ENCODE measurements at places on chromosomes 2 and 18.
A peak's percentile ranks its signal among the peaks of the same experiment; 100 is the strongest.

DNA sequence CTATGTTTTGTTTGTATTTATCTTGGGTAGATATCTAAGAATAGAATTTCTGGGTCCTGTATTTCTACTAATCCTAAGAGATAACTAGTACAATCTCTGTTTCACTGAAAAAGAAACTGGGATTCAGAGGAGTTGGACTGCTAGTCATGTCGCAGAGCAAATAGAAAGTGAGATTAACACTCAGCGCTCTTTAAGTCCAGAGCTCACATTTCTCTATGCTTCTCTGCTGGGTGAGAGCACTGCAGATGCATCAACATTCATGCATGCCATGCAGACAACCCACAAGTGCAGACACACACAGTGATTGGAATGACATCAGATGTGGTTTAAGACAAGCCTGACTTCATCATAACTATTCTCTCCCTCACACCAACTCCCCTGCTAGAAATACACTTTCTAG is 563.8 kb downstream of the TDRD15 start:
- no peak overlapping the region for H3K4me3 ChIP-seq
- no peaks in the 10 kb centered on the region for H3K4me1 ChIP-seq
- DNase-seq: no peak
- H3K27me3 ChIP-seq: peaks cover 4% of the 10 kb centered on the region

- peaks cover 3% of the 10 kb centered on the region for H3K27me3 ChIP-seq
- peak overlapping the region; percentile 20 for H3K4me3 ChIP-seq
- H3K4me1 ChIP-seq: peaks cover 74% of the 10 kb centered on the region
- H3K27ac ChIP-seq: peak overlapping the region; percentile 90
Measured at GRCh38 chr2:96899413-96899741, 29.5 kb upstream of the SEMA4C start.

- no peak overlapping the region for H3K4me3 ChIP-seq
- DNase-seq: peak; percentile 20
- H3K27me3 ChIP-seq: no peaks in the 10 kb centered on the region
- H3K36me3 ChIP-seq: no peaks in the 10 kb centered on the region
- no peak overlapping the region for H3K27ac ChIP-seq
Measured at GRCh38 chr2:44055664-44056063, 59.9 kb upstream of the LRPPRC start.

GRCh38 chr2:46794693-46795317 is 120.8 kb downstream of the MCFD2 start:
- no peaks in the 10 kb centered on the region for H3K36me3 ChIP-seq
- H3K4me1 ChIP-seq: no peaks in the 10 kb centered on the region
- no peak for DNase-seq
- H3K27ac ChIP-seq: no peak overlapping the region
- no peak overlapping the region for H3K4me3 ChIP-seq
- peaks cover 6% of the 10 kb centered on the region for H3K27me3 ChIP-seq

GRCh38 chr2:238338710-238339394 is 18.5 kb downstream of the TRAF3IP1 start:
- peaks cover 11% of the 10 kb centered on the region for H3K4me1 ChIP-seq
- no peaks in the 10 kb centered on the region for H3K27me3 ChIP-seq
- H3K27ac ChIP-seq: no peak overlapping the region

DNA sequence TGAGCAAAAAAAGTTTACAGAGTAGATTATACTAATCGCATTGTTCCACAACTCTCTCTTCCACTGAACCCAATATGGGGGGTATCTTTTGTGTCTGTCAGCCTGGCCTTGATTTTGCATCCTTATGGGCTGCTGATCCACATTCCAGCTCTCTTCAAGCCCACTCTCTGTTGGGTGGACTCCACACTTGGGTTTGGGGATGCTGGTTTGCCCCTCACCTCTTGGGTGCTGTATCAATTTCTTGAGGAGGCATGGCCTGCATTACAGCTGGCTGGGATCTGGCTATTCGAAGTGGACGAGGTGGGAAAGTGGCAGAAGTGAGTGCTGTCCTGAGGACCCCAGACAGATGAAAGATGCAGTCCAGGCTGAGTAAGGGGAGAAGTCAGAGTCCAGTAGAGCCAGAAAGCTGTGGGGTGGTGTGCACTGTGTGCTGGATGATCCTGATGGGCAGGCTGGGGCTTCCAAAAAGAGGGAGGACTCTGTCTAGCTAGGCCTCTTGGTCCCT is 141.4 kb downstream of the CAPN13 start:
- no peak for DNase-seq
- no peaks in the 10 kb centered on the region for H3K4me1 ChIP-seq
- H3K27ac ChIP-seq: no peak overlapping the region
- peaks cover 31% of the 10 kb centered on the region for H3K36me3 ChIP-seq
- H3K27me3 ChIP-seq: no peaks in the 10 kb centered on the region

- H3K36me3 ChIP-seq: no peaks in the 10 kb centered on the region
- no peak for DNase-seq
- no peak overlapping the region for H3K4me3 ChIP-seq
- H3K27me3 ChIP-seq: peaks cover 49% of the 10 kb centered on the region
- no peak overlapping the region for H3K27ac ChIP-seq
Measured at GRCh38 chr2:233901367-233901766, 15.8 kb upstream of the TRPM8 start.
